AG04449 (cell line): ENCODE measurements at places on chromosomes 7 and 10.

DNA sequence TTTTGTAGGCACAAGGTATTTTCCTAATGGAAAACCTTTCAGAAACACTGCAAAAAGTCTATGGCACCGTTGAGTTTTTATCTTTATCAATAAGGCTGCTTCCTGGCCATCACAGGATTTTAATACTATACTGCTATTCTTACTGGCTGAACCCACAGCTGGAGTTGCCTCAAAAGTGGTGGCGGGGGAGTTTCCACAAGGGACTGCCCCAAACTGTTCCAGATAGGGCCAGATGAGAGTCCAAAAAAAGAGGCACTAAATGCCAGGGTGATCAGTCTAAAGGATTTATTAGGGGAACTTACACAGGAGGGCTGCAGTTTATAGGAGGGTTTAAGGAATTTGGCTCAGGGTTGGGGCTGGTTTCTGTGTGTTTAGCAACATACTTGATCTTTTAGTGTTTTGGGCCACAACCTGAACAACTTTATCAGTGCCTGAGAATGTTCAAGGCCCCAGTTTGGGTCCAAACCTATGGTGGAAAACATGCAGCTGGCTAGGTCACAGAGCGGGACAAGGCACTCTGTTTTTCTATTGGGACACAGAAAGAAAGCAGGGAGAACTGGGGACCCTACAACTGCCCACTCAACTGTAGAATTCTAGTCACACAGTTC lies 41.4 kb downstream of the STAM start:
- DNase-seq = no peak

- no peak for DNase-seq
Observed at GRCh38 chr7:16271355-16271915, 149.9 kb downstream of the CRPPA start.

DNA sequence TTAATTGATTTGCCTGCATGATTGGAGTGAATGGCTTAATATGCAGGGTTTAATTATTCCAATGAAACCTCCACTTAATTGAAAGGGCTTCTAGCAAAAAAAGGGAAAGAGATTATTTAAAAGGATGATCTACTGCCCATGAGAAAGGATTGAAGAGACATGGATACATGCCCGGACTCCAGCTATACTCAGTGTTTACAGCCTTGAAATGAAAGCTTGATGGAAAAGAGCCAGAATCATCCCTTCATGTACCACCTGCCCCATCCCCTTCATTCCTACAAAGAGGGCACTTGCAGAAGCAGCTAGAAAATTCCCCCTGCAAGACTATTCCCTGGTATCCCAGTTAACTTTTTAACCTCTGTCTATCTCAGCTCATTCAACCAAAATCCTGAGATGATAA lies 78.4 kb downstream of the CARD11 start:
- DNase-seq = no peak

DNA sequence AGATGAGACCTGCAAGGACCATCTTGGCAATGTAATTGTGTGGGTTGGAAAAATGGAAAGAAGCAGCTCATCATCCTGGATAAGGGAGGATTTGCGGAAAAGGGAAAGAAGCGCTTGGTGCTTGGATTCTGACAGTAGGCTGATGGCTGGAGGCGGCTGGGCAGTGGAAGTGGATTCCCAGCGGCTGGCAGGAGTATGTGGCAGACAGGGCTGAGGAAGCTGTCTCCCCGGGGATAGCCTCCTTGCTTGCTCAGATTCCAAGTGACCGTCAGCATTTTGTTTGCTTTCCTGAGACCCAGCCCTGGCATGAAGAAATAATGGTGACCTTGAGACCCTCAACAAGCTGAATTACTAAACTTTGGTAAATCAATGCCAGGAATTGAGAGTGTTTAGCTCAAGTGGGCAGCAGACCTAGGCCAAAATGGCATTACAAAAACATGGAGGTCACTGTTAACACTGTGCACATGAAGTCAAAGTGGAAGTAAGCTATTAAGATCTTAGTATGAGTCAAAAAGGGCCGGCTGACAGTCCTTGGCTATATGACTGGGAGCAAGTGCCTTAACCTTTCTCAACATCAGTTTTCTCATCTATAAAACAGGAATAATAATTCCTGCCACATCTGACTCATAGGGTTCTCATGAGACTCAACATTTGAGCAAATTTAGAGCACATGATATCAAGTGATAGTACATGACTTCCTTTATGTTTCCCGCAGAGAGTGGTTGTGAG lies 21.3 kb downstream of the SLC25A28 start:
- no peak for DNase-seq

- DNase-seq = no peak
Observed at GRCh38 chr10:130137090-130137448, 878 bp downstream of the GLRX3 start.

GRCh38 chr10:18351421-18351820 lies 211.2 kb downstream of the CACNB2 start:
- DNase-seq = no peak

DNA sequence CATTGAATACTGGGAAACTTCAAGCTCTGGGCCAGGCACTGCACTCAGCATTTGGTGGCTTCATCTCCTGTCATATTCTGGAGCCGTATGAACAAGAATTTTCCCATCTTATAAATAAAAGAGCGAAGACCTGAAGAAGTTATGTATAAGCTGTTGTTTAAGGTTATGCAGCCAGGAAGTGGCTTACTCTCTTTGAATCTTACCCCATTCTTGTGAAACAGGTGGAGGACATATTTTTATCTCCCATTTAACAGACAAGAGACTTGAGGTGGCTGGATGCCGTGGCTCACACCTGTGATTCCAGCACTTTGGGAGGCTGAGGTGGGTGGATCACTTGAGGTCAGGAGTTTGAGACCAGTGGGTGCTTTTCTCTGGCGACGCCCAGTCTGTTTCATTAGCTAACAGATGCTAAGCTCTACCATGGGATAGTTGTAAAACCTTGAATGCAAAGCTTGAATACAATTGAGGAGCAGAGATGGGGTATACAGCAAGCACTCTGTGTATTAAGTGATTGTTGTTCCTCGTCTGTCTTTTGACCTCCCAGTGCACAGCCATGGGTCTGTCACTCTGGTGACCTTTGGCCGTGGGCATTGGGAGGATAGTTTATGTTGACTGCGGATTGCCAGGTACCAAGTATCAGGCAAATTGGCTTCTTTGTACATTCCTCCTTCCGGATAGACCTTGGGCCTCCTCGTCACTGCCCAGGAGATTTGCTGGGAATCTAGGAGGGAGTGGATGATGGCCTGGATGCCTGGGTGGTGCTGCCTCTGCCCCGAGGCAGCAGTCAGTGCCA lies 85.8 kb downstream of the GRK5 start:
- no peak for DNase-seq

- no peak for DNase-seq
Observed at GRCh38 chr10:77837925-77838595, 88.5 kb downstream of the DLG5 start.

GRCh38 chr10:498760-499435 lies 190.6 kb downstream of the DIP2C start:
- no peak for DNase-seq

GRCh38 chr7:135251496-135252391 lies 18.1 kb downstream of the STRA8 start:
- no peak for DNase-seq

- DNase-seq = no peak
Observed at GRCh38 chr10:18822156-18822555, 162.9 kb downstream of the ARL5B start.

DNA sequence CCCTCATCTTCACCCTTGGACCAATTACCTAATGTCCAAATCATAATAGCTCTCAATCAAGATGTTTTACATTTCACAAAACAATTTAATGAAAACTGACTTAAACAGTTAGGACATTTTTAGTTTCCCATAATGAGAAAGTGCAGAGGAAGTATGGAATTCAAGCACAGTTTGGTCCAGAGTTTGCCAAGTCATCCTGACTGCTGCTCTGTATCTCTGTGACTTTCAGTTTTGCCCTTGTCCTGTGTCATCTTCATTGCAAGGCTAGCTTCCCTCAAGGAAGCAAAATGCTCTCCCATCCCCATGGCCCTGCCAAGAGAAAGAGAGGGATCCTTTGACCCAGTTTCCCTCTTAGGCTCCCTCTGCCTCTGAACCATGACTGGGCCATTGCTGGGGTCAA lies 7.9 kb upstream of the PLEKHS1 start:
- no peak for DNase-seq

GRCh38 chr10:71067098-71067740 lies 145.2 kb upstream of the UNC5B start:
- no peak for DNase-seq

- DNase-seq = no peak
Observed at GRCh38 chr7:106774213-106774767, 90.8 kb upstream of the PIK3CG start.

- DNase-seq = peak; percentile 57
Observed at GRCh38 chr10:102300278-102300843, 55.0 kb downstream of the GBF1 start.

- no peak for DNase-seq
Observed at GRCh38 chr10:26367771-26368170, 70.4 kb upstream of the APBB1IP start.

DNA sequence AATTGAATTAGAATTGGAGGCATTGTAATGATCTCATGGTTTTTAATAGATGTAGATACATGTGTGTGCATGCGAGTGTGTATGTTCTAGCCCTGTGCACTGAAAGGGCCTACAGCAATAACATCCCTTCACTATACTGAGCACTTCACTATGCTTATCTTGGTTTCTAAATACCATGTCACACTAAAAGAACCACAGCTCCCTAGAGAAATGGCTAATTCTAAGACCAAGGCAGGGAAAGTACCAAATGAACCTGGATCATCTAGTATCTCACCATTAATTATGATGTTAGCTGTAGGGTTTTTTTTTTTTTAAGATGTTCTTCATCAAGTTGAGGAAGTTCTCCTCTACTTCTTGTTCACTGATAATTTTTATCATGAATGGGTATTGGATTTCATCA lies 55.1 kb downstream of the HECTD2 start:
- no peak for DNase-seq

DNA sequence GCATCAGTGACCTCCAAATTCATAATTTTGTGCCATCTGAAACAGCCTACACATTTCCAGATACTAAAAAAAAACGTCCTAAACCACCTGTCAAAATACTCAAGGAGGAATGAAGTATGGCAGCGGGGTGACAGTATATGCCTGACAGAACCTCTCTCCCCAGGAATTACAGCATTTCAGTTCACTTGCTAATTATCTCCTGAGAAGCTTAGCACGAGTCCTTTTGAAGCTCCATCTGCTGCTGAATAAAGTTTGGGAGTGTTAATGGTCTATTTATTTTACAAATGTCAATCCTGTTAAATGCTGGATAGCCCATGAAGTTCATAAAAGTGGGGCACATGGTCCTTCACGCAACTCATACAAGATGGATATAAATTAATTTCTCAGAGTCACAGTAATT lies 29.4 kb upstream of the ANLN start:
- DNase-seq = no peak

- DNase-seq = no peak
Observed at GRCh38 chr10:2335626-2336025, 598.3 kb upstream of the ADARB2 start.

GRCh38 chr7:83410989-83411591 lies 237.8 kb downstream of the SEMA3E start:
- peak; percentile 7 for DNase-seq

DNA sequence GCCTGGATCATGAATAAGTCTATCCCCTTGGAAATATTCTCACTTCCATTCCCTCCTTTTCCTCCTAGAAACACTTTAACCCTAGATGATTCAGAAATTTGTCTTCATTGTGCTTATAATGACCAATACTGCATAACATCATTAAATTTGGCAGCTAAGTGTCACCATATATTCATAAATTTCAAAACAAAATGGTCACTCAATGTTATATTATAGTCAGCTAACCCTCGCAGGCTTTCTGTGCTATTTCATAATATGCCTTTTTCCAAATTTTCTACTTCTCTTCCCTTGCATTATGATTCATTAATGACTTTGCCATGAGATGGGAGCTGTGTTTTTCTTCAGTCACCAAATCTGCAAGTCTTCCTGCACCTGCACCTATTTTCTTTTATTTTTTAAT lies 308.3 kb upstream of the AKR1E2 start:
- DNase-seq = no peak
